Body of pancreas (tissue), 4 donors: ENCODE measurements at places on chromosomes 2 and 18.

- H3K27ac ChIP-seq, result no peak overlapping the region
- no peak overlapping the region for H3K4me3 ChIP-seq
- H3K36me3 ChIP-seq, result no peaks in the 10 kb centered on the region
- DNase-seq, result no peak
- no peaks in the 10 kb centered on the region for H3K4me1 ChIP-seq
- no peaks in the 10 kb centered on the region for H3K27me3 ChIP-seq
These were observed 2021.1 kb upstream of the CELF4 start for GRCh38 chr18:39586741-39587140.

GRCh38 chr2:238811293-238811692, 36.6 kb upstream of the TWIST2 start:
- H3K4me1 ChIP-seq, result no peaks in the 10 kb centered on the region
- DNase-seq, result no peak
- no peak overlapping the region for H3K4me3 ChIP-seq
- H3K27ac ChIP-seq, result no peak overlapping the region

GRCh38 chr2:43358410-43359201, 132.2 kb upstream of the ZFP36L2 start:
- no peak overlapping the region for H3K27ac ChIP-seq
- H3K4me1 ChIP-seq, result peaks cover 18% of the 10 kb centered on the region
- DNase-seq, result no peak

DNA sequence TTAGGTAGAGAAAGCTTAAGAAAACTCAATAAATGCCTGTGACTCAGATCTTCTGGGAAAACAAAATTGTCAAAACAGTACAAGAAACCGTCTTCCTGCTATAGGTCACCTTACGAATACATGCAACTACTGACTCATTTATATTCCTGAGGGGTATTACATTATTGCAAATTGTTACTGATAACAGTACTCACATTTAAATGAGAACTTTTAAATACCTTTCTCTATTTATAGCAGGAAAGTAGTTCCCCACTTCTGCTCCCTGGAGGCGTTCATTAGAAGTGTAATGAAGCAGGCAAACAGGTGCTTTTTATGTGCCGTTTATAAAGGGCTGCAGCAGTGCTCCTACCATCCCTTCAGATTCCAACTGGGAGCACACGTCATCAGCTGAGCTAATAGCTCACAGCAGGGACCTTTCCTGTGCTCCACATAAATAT, 65.1 kb upstream of the RPRM start:
- no peaks in the 10 kb centered on the region for H3K4me1 ChIP-seq
- no peaks in the 10 kb centered on the region for H3K27me3 ChIP-seq

- H3K27ac ChIP-seq, result no peak overlapping the region
- H3K4me1 ChIP-seq, result no peaks in the 10 kb centered on the region
- DNase-seq, result no peak
- no peaks in the 10 kb centered on the region for H3K27me3 ChIP-seq
These were observed 18.3 kb upstream of the RPL31 start for GRCh38 chr2:100983684-100984310.

DNA sequence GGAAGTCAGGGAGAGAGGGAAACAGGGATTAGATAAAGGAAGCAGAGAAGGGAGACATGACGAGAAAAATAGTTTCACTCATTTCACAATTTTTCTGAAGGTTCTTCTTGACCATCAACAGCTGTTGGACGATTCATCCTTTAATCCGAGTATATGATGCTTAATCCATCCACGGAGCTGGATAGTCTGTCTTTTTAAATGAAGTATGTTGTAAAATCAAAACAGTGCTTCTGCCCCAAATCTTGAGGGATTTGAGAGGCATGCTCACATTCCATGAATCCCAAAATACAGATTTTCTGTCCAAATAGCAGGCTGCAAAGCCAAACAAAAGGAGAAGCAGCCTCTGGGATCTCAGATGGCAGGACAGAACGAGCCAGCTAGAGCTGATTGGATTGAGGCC, 47.5 kb downstream of the EPAS1 start:
- DNase-seq, result no peak
- H3K4me3 ChIP-seq, result no peak overlapping the region
- H3K4me1 ChIP-seq, result peaks cover 10% of the 10 kb centered on the region
- peaks cover 3% of the 10 kb centered on the region for H3K36me3 ChIP-seq

- no peaks in the 10 kb centered on the region for H3K27me3 ChIP-seq
- peaks cover 14% of the 10 kb centered on the region for H3K4me1 ChIP-seq
- no peak for DNase-seq
- peaks cover 12% of the 10 kb centered on the region for H3K36me3 ChIP-seq
These were observed 14.2 kb downstream of the PIKFYVE start for GRCh38 chr2:208280234-208280633.

DNA sequence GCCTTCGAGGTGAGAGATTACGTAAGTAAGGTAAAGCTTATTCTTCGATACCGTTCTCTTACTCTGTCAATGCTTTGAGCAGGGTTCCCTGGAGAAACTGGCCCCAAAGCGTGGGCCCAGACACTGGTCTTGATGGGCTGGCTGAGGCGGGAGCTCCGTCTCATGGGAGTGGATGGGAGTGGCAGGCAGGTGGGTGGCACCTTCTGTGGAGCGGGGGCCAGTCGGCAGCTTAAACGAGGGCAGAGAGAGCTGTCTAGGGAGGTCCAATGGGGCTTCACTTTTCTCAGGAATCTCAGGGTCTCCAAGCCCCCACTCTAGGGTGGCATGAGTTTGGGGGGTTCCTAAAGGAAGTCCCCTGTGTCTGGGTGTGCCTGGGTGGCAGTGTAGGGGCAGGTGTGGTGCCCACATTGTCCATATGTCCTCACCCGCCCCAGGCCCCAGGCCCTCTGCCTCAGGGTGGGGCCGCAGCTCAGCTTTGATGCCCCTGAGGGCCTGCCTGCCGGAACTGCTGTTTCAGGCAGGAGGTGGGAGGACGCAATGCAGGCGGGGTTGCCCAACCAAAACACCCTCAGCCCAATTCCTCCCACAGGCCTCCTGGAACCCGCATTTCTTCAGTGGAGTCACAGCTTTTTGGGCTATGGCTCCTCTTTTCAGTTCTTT, 32.5 kb upstream of the FOSL2 start:
- peaks cover 13% of the 10 kb centered on the region for H3K4me1 ChIP-seq
- H3K36me3 ChIP-seq, result no peaks in the 10 kb centered on the region
- H3K4me3 ChIP-seq, result no peak overlapping the region
- no peak overlapping the region for H3K27ac ChIP-seq

DNA sequence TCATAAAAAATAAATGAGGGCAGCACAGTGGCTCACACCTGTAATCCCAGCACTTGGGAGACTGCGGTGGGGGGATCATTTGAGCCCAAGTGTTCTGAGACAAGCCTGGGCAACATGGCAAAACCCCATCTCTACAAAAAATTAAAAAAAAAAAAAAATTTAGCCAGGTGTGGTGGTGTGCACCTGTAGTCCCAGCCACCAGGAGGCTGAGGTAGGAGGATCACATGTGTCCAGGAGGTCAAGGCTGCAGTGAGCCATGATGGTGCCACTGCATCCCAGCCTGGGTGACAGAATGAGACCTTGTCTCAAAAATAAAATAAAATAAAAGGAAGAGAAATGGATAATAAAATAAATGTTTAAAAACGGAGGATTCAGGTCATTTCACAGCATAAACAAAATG, 113.5 kb downstream of the ATAD2B start:
- H3K36me3 ChIP-seq, result no peaks in the 10 kb centered on the region
- no peak overlapping the region for H3K27ac ChIP-seq
- no peaks in the 10 kb centered on the region for H3K4me1 ChIP-seq
- no peak overlapping the region for H3K4me3 ChIP-seq

- no peaks in the 10 kb centered on the region for H3K36me3 ChIP-seq
- DNase-seq, result no peak
- no peak overlapping the region for H3K27ac ChIP-seq
- H3K4me1 ChIP-seq, result no peaks in the 10 kb centered on the region
- H3K4me3 ChIP-seq, result no peak overlapping the region
- no peaks in the 10 kb centered on the region for H3K27me3 ChIP-seq
These were observed 44.6 kb upstream of the ACVR1 start for GRCh38 chr2:157920736-157921135.
